ENCODE measurements at places on chromosomes 7 and 10.

DNA sequence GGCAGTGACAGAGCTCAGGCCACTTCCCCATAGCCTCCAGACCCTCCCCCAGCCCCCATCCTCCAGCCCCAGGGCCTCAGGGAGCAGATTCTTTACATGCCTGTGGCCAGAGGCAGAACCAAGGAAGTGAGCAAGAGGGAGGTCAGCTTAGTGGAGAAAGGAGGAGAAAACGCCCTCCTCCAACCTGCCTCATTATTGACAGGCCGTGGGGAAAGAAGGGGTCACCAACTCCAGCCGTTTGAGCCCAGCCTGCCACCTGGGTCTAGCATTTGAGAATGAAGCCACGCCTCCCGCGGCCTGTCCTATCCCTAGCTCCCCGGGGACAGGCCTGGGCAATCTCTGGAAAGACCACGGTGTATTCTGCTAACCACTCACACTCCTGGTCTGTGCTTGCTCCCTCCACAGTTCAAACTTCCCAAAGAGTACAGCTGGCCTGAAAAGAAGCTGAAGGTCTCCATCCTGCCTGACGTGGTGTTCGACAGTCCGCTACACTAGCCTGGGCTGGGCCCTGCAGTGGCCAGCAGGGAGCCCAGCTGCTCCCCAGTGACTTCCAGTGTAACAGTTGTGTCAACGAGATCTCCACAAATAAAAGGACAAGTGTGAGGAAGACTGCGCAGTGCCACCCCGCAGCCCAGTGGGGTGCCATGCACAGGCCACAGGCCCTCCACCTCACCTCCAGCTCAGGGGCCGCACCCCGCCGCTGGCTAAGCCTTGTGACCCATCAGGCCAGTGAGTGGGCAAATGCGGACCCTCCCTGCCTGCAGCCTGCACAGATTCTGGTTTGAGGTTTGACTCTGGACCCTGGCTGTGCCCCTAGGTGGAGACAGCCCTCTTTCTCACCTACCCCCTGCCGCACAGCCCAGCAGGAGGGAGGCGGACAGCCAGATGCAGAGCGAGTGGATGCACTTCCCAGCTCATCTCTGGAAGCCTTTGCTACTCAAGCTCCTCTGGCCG is 14.3 kb upstream of the TRIM8 start:
- DNase-seq, result peak; percentile 80

- no peak for DNase-seq
These were observed 45.6 kb upstream of the LRRC4 start for GRCh38 chr7:128076796-128077271.

DNA sequence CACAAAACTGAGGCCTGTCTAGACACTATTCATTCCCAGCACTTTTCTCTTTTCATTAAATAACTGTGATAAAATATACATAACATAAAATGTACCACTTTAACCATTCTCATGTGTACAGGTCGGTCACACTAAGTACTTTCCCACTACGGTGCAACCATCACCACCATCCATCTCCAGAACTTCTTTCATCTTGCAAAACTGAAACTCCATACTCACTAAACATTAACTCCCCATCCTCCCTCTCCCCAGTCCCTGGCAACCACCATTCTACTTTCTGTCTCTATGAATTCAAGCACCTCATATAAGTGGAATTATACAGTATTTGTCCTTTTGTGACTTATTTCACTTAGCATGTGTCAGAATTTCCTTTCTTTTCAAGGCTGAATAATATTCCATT is 53.0 kb downstream of the ARHGAP12 start:
- no peak for DNase-seq

- DNase-seq, result no peak
These were observed 34.5 kb downstream of the PAPSS2 start for GRCh38 chr10:87694011-87694794.

DNA sequence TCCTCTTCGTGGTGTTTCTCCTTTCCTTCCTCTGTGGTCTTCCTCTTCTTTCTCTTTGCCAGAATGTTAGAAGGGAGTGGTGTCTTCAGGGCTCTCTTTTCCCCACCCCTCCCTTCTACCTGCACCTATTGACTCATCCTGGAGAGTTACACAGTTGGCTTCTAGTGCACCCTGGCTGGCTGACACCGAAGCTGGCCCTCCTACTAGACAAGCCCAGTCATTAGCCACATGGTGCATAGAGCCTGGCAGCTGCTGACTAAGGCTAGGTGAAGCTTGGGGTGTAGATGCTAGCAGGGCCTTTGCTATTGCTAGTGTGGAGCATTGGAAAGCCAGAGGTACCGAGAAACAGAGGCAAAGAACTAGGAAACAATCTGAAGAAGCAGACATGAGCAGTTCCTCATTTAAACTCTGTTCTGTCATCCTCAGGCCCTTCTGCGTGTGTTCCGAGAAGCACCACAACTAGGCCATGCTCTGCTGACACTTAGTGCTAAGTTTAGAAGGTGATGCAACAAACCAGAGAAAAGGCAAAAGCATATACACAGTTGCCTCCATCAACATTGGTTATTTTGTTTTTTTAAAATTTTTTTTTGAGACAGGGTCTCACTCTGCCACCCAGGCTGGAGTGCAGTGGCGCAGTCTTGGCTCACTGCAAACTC is 213.9 kb downstream of the BAMBI start:
- DNase-seq, result no peak

DNA sequence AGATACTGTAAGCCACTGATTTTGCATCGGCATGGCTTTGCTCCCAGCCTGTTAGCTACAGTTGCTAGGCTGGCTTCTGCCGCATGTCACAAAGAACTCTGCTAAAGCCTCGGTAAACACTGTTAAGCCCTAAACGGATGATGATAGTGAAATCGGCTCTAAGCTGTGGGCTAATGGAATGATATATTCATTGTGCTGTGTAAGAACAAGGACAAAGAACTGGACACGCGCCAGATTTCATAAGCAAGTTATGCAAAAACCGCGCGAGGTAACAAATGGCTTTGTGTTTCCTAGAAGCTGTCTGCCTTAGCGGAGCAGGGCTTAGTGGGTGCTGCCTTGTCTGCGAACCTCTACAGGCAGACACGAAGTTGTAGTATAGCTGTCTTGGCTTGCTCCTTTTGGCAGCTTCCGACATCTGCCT is 331.3 kb upstream of the COBL start:
- no peak for DNase-seq

DNA sequence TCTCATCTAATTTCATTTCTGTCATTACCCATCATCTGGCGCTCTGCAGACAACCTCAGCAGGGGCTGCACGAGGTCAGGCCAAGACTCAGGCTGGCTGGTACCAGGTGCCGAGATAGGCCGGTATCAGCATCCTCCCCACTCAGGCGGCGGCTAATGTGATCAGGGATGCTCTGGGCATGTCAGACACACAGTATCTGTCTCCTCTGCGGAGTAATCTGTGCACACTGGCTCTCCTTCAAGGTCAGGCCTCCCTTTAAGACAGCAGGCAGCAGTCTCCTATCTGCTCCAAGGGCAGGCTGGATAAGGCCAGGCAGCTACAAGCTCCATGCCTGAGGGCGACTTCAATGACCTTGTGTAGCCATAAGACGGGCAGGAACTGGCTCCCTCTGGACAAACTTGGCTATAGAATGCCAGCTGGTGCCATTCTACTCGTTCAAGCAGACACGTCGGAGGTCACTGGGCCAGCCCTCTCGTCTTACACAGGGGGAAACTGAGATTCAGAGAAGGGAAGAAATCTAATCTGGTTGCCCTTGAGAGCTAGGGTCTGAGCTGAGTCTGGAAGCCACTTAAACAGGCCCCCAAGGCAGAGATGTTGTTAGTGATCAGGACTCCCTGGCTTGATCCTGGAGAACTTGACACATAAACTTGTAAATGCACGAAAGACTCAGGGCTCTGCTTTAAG is 59.3 kb downstream of the ARHGAP22 start:
- no peak for DNase-seq

DNA sequence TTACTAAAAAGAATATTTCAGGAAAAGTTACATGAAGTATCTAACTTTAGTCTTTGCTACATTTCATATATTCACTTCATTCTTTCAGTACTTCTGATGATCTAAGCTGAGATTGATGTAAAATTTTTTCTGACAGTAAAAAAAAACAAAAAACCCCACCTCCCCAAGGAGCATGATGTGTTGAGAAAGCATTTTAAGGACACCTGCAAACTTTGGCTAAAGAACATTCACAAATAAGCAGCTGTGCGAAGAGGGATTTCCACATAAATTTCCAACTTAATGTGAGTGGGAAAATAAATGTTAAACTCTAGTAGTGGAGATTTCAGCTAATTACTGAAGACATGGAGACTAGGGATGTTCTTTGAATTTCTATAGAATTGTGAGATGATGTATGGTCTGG is 35.5 kb downstream of the DLD start:
- DNase-seq, result no peak

DNA sequence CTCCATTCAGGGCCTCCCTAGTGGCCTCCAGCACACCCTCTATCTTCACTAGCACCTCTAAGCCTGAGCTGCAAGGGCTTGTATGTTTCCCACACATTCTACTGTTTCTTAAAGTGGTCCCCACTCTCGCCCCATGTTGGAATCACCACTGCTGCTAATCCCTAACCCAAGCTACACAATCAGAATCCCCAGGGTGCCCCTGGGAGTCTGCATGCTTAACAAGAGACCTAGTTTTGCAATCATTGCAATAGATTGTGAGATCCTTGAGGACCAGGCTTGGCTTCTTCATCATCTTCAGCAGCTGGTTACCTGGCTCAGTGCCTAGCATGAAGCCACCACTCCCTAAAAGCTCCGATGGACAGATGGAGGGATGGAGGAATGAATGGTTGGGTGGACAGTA is 113.9 kb downstream of the MYOF start:
- DNase-seq, result no peak

GRCh38 chr7:19561121-19561805 is 147.6 kb downstream of the POLR1F start:
- no peak for DNase-seq

- peak; percentile 60 for DNase-seq
These were observed 52.8 kb downstream of the DLG5 start for GRCh38 chr10:77873536-77874380.

GRCh38 chr10:59096631-59097030 is 79.8 kb upstream of the PHYHIPL start:
- DNase-seq, result no peak

GRCh38 chr7:64736575-64736974 is 57.7 kb upstream of the ZNF138 start:
- DNase-seq, result no peak

Data from SW 1271 (cell line).